ENCODE measurements at places on chromosomes 1 and 21.

- DNase-seq: no peak
These were observed 42.9 kb downstream of the ABCG1 start for GRCh38 chr21:42261829-42262200.

DNA sequence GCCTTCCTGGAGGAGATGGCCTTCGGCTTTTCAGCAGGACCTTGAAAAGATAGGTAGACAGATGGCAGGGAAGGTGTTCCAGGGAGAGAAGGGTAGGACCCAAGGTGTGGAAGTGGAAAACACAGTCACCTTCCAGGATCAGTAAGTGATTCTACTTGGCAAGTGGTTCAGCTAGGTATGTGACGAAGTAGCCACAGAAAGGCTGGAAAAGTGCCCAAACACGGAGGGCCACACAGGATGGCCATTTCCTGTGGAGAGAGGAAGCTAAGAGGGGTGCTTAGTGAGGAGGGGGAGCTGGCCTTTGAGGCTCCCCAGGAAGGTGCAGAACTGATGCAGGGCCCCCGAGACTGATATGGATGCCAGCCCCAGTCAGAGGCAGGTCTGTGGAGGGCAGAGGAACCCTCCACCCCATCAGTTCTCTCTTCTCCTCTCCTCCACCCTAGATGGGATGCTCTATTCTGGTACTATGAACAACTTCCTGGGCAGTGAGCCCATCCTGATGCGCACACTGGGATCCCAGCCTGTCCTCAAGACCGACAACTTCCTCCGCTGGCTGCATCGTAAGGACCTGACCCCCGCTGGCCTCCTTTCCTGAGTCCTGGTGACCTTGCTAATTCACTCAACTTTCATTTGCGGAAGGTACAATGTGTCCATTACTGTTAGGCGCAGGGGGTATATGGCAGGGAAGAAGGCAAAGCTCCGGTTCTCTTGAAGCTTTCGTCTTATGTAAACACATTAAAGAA lies 6.8 kb downstream of the SEMA4A start:
- DNase-seq: no peak

DNA sequence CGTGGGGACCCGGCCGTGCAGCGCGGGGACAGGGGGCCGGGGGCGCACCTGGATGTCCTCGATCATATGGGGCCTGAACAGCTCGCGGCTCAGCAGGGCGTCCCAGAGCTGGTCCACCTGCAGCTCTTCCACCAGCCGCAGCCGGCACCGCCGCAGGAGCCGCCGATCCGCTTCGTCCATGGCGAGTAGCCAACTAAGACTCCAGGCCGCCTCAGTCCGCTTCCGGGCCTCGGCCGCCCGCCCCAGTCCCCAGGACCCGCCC lies at the start of gene CASP9:
CASP9 (minus strand) TSS at position 195 of the 262 bp plus-strand sequence; CDS start at position 180, 15 bp downstream.
- no peak for DNase-seq

DNA sequence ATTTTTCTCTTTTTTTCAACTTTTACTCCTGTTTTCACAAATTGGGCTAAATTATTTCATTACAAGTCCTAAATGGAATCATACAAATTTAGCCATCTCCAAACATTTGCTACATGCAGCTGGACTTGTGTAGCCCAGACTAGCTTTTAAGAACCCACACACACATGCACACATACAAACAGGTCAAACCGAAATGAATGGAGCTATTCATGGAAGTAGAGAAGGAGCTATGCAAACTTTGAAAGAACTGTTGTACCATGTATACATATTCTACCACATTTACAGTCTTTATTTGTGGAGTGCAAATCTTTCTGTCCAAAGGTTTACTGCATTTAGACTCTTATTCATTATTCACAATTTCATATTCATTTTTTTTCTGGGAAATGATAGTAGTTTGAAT lies 189.1 kb upstream of the RNPC3 start:
- DNase-seq: no peak

- no peak for DNase-seq
These were observed 661 bp downstream of the PLEKHO1 start for GRCh38 chr1:150150133-150151021.

DNA sequence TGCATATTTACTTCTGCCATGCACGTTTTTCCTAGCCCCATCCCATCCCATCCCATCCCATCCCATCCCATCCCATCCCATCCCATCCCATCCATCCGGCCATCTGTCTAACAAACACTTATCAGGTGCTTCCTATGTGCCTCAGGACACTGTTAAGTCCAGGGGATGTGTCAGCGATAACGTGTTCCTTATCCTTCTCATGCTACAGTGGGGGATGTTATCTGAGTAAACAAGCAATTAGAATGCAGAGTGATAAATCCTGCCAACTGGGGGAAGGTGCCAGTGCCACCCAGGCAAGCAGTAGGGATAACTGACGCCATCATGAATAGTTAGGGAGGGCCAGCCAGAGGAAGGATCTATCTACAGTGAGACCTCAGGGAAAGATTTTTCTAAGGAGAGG lies 304.2 kb downstream of the CAMTA1 start:
- DNase-seq: no peak
